ENCODE measurements at places on chromosomes 2 and 18. TPM values are rescaled to one million over a fixed set of nuclear protein-coding genes. Genes with fewer than 3 reads are reported as not detected.

IHH gene
- total RNA-seq, result 0.28 TPM

SLC19A3 gene
- 5.3 TPM for total RNA-seq

DNA sequence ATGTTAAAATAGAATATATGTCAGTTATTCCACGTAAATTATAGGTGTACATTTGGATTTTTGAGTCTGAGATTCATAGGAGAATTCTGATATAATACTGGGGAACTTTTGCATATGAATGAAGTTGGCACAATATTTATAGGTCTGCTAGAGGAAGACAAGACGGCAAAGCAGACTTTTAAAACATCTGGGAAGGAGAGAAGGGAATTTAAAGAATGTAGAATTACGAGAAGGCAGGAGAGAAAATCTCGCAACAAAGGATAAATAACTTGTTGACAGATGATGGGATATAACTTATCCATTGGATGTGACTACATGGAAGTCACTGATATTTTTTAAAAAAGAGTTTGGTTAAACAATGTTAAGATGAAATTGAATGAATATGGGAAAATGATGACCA lies 615.6 kb downstream of the ERBB4 start:
- DNase-seq, result no peak

PCARE gene
- 0.06 TPM for total RNA-seq

BMP10 gene
- total RNA-seq, result not detected

- no peak for DNase-seq
Measured at GRCh38 chr18:6058941-6059340, 163.6 kb upstream of the TMEM200C start.

Measured in spinal cord (tissue), 10 donors.